Effector CD8-positive, alpha-beta T cell (primary cell): ENCODE measurements at places on chromosomes 3 and 15.
A peak's percentile ranks its signal among the peaks of the same experiment; 100 is the strongest.

- DNase-seq = no peak
These were observed 189.8 kb downstream of the RYR3 start for GRCh38 chr15:33500432-33501195.

GRCh38 chr3:70849911-70850699, 537.7 kb upstream of the MDFIC2 start:
- DNase-seq = no peak

- peak; percentile 3 for DNase-seq
These were observed 84.4 kb downstream of the SEMA5B start for GRCh38 chr3:122942937-122943827.

DNA sequence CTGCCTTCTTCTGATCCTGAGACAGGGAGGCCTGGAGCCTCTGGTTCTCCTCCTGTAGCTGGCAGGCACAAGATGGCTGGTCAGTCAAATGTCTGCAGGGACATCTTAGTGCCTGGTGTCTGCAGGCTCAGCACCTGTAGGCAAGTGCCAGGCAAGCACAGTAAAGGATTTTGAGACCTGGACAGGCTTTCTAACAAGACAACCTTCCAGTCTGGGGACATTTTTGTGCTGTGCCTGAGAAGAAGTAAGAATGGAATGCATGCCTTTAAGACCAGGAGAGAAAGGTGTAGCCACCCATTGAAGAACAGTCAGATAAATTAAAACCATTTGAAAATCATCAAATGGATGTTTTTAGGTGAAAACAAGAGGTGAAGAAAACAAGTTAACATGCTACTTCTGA, 31.2 kb downstream of the DZIP1L start:
- DNase-seq = no peak

- no peak for DNase-seq
These were observed 259.9 kb upstream of the ZPLD1 start for GRCh38 chr3:102174832-102175374.

DNA sequence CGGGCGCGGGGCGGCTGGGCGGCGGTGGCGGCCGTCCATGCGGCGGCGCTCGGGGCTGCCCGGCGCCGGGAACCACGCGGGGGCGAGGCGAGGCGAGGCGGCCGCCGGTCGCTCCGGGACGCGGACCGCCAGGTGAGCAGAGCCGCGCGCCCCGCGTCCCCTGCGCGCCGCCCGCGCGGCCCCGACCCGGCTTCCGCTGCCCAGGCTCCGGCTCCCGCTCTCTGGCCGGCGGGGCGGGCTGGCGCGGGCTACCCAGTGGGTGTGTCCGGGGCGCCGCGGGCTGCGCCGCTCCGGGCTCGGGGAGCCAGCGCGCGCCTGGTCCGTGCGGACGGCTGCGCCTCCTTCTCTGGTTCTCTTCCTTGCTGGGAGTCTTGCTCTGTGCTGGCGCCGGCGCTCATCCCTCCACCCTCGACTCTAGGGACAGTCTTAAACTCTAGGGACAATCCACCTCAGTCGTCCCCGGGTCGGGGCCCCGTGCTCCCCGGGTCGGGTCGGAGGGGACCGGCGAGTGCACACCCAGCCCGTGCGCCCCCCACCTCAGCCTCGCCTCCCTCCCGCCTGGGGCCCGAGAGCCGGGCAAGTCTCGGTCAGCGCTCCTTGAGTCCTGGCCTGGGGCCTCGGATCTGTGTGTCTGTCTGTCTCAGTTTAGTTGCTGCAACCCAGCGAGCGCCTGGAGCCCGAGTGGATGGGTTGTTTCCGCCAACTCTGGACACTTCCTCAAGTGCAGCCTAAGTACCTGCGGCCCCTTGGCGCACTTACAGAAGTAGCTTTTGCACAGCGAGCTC, 488 bp downstream of the THSD4 start:
- DNase-seq = no peak
